IMR-90 (cell line): ENCODE measurements at places on chromosomes 11 and 22. TPM values are rescaled to one million over a fixed set of nuclear protein-coding genes. Genes with fewer than 3 reads are reported as not detected.
A peak's percentile ranks its signal among the peaks of the same experiment; 100 is the strongest.

DNA sequence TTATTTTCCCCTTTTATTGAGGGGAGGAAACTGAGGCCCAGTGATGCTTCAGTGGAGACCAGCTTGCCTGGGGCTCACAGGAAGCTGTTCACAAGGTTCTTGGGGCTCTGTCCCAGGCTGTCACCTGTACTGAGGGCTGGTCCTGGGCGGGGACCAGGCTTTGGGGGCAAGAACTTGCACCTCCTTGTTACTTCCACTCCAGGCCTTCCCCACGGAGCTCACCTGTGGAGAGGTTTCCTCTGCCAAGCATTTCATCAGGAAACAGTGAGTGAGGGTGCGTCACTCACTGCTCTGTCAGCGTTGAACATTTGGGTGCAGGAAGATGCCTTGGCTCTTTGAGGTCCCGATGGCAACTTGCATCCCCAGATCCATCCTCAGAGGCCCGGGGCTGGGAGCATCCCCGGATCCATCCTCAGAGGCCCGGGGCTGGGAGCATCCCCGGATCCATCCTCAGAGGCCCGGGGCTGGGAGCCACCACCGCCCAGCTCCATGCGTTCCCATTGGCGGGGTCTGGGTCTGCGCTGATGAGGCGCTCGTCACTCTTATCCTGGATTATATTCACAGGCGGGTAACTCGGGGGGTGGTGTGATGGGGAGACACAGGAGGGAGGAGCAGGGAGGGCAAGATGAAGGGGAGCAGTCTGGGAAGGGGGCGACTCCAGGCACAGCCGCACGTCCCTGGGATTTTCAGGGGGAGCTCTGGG, 1.4 kb upstream of the SMIM38 start:
- H3K36me3 ChIP-seq = no peaks in the 10 kb centered on the region
- no peak for DNase-seq
- H3K27me3 ChIP-seq = no peaks in the 10 kb centered on the region
- H3K27ac ChIP-seq = no peak overlapping the region

The CDKN1C gene
- total RNA-seq = 1.6 and 2.2 TPM in 2 replicates

DNA sequence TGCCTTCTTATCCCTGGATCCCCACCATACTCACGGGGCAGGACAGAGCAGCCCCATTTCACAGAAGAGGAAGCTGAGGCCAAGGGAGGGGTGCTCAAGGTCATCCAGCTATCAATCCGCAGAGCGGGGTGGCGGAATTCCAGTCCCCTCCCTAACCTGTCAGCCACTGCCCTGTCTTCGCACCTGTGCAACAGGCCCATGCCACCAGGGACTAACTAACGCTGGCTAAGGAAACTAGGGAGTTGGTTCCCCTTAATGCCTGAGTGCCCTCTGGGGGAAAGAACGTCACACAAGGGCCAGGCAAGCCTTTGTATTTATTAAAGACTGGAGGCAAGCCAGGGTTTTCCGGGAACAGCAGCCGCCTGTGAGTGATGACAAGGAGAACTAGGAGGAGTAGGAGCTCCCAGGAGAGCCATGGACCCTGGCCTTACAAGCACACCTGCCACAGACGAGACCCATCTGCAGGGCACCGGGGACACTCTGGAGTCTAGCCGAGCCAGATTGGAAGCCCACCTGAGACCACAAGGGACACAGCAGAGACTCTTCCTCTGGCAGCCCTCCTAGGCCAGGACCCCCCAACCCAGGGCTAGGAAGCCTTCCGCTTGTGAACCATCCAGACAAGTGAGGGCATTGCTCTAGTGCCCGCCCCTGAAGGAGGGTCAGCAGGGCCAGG, 64.4 kb downstream of the MYH9 start:
- peaks cover 91% of the 10 kb centered on the region for H3K36me3 ChIP-seq
- no peaks in the 10 kb centered on the region for H3K27me3 ChIP-seq
- peak overlapping the region; percentile 87 for H3K27ac ChIP-seq
- DNase-seq = peak; percentile 71
- H3K4me1 ChIP-seq = peaks cover 42% of the 10 kb centered on the region
- no peak overlapping the region for H3K4me3 ChIP-seq

The RCOR2 gene
- 0.56 and 0.90 TPM in 2 replicates for total RNA-seq

The HORMAD2 gene
- total RNA-seq = not detected in 2 replicates

The MOV10L1 gene
- total RNA-seq = 0.72 and 0.83 TPM in 2 replicates

- H3K27me3 ChIP-seq = peaks cover 17% of the 10 kb centered on the region
- H3K4me1 ChIP-seq = no peaks in the 10 kb centered on the region
- no peaks in the 10 kb centered on the region for H3K36me3 ChIP-seq
- no peak overlapping the region for H3K27ac ChIP-seq
Observed at GRCh38 chr11:19281041-19281440, 40.3 kb upstream of the E2F8 start.

The POTEH gene
- not detected in 2 replicates for total RNA-seq

The NUMA1 gene
- 56.7 and 61.7 TPM in 2 replicates for total RNA-seq

DNA sequence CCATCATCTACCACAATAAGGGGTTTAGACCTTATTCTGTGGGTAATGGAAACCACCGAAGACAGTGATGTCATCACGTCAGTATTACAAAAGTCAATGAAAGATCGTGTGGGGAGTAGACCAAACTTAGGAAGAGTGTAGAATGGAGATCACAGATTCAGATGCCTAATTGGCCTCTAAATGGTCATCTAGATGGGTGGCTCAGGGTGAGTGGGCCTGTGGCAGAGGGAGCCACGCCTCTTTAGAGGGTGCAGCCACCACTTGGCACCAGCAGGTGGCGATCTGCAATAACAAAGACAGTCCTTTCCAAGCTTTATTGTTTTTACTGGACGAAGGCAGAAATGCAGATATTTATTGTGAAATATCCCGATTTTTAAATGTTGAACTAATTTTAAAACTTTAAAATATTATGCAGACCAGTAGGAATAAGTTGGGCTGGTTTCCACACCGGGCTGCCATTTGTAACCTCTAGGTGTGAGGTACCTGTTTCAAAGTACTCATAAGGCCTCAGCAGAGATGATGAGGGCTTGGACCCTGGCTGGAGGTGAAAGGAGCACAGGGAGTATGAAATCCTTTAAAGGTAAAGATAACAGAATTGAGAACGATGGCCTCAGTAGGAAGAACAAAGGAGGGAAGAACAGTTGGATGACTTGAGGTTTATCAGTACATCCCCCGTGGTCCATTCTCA, 222.0 kb downstream of the DBX1 start:
- peak; percentile 54 for DNase-seq
- no peak overlapping the region for H3K27ac ChIP-seq
- no peak overlapping the region for H3K4me3 ChIP-seq
- no peaks in the 10 kb centered on the region for H3K27me3 ChIP-seq
- peaks cover 24% of the 10 kb centered on the region for H3K36me3 ChIP-seq
- H3K4me1 ChIP-seq = peaks cover 11% of the 10 kb centered on the region

The SNX32 gene
- 0.36 TPM in 1 of 2 replicates, not detected in the other for total RNA-seq

The PEX16 gene
- total RNA-seq = 15.3 and 17.9 TPM in 2 replicates

DNA sequence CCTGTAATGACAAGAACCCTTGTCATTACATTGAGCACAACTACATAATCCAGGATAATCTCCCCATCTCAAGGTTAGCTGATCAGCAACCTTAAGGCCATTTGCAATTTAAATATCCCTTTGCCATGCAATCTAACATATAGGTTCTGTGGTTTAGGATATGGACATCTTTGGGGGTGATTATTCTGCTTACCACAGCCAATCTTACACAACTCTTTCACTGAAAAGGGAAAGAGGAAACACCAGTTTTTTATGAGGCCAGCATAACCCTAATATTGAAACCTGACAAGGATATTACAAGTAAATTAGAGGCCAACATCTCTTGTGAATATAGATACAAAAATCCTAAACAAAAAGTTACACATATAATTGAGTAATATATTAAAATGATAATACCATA, 78.5 kb downstream of the CYP2R1 start:
- no peak for DNase-seq
- no peak overlapping the region for H3K27ac ChIP-seq
- no peaks in the 10 kb centered on the region for H3K4me1 ChIP-seq
- no peaks in the 10 kb centered on the region for H3K36me3 ChIP-seq

- no peak overlapping the region for H3K27ac ChIP-seq
- no peaks in the 10 kb centered on the region for H3K36me3 ChIP-seq
- no peaks in the 10 kb centered on the region for H3K27me3 ChIP-seq
- H3K4me3 ChIP-seq = no peak overlapping the region
- H3K4me1 ChIP-seq = no peaks in the 10 kb centered on the region
- no peak for DNase-seq
Observed at GRCh38 chr11:133541021-133541719, 8.9 kb upstream of the OPCML start.

DNA sequence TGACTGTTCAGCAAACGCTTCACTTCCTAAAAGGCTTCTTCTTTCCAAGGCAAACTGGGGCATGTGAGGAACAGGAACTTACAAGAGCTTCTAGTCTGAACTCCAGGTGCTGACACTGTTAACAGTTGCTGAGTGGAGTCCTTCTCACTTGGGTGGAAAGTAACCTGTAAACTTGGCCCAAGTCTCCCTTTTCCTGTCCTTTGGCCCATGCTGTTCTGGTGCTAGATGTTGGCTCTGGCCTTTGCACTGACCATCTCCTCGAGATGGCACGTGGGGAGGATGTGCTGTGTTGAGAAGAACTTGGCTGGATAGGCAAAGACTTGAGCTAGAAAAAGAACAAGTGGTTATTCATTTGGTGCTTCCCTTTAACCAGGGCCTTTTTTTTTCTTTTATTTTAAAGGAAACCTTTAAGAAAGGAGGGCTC, 53.6 kb downstream of the PTPRJ start:
- H3K4me1 ChIP-seq = peaks cover 10% of the 10 kb centered on the region
- no peak overlapping the region for H3K27ac ChIP-seq
- no peak overlapping the region for H3K4me3 ChIP-seq
- no peak for DNase-seq
- H3K27me3 ChIP-seq = no peaks in the 10 kb centered on the region

DNA sequence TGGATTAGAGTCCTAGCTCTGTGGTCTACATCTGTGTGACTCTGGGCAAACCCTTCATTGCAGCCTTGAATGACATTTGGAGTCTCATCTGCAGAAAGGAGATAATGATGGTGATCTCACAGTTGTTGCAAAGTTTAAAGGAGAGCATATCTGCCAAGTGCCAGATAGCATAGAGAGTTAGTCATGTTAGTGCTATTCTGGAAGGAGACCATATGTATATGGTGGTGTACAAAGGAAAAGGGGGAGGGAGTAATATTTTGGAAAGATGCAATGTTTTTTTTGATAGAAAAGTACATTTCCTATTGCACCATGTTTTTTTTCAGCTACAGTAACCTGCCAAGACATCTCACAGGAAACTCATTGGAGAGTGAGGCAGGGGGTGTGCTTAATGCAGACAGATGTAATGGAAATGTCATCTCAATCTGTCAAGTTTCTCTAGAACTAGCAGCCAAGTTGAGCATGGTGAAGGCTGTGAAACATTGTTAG, 92.1 kb upstream of the NARS2 start:
- no peak overlapping the region for H3K4me3 ChIP-seq
- H3K27ac ChIP-seq = no peak overlapping the region; the same call in 1 of the 2 replicates
- peaks cover 19% of the 10 kb centered on the region; the same call in 1 of the 2 replicates for H3K36me3 ChIP-seq
- peaks cover 11% of the 10 kb centered on the region for H3K4me1 ChIP-seq
- peak; percentile 84 for DNase-seq

The ATP5MG gene
- 71.1 and 219 TPM in 2 replicates for total RNA-seq

DNA sequence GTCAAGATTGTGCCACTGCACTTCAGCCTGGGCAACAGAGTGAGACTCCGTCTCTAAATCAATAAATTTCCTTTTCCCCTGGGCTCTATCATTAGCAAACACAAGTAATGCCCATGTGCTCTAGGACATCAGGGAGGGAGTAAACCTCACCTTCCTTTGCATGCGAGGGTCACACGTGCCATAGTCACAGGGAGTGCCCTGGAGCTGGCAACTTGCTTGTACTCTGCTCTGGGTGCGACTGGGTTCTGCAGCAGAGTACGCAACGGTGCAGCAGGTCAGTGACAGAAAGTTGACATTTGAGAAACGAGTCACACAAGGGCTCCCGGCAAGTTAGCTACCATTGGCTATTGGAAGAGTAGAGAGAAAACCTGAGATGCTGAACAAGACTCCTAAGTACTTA, 32.6 kb upstream of the CHKA start:
- no peak overlapping the region for H3K4me3 ChIP-seq
- no peaks in the 10 kb centered on the region for H3K4me1 ChIP-seq

DNA sequence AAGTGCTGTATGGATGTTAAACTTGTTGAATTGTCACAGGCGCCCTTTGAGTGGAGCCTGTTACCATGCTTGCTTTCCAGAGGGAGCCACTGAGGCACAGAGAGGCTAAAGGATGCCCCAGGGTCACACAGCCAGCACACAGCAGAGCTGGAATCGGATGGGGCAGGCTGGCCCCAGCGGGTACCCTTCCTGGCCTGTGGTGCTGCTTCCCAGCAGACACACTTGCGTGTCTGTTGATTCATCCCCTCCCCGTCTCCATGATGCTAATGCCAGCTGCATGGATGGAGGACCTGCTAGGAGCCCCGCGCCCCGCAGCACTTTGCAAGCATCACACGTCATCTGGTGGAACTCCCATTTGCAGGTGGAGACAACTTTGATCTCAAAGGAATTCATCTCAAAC, 52.4 kb upstream of the SHISAL1 start:
- H3K4me3 ChIP-seq = no peak overlapping the region
- H3K36me3 ChIP-seq = no peaks in the 10 kb centered on the region
- no peaks in the 10 kb centered on the region for H3K27me3 ChIP-seq
- no peak overlapping the region for H3K27ac ChIP-seq
- DNase-seq = no peak

GRCh38 chr11:46075928-46076327, 45.3 kb downstream of the PHF21A start:
- no peaks in the 10 kb centered on the region for H3K27me3 ChIP-seq
- no peak overlapping the region for H3K4me3 ChIP-seq
- peaks cover 4% of the 10 kb centered on the region; the same call in 1 of the 2 replicates for H3K36me3 ChIP-seq
- H3K4me1 ChIP-seq = no peaks in the 10 kb centered on the region

GRCh38 chr22:27580311-27580897, 221.2 kb downstream of the MN1 start:
- no peak overlapping the region for H3K27ac ChIP-seq
- no peaks in the 10 kb centered on the region for H3K36me3 ChIP-seq
- peaks cover 42% of the 10 kb centered on the region for H3K27me3 ChIP-seq
- H3K4me1 ChIP-seq = no peaks in the 10 kb centered on the region; the same call in 1 of the 2 replicates
- no peak for DNase-seq
- no peak overlapping the region for H3K4me3 ChIP-seq

GRCh38 chr11:2898366-2899079, 12.9 kb upstream of the CDKN1C start:
- peak overlapping the region; percentile 75 for H3K27ac ChIP-seq
- peak; percentile 94 for DNase-seq
- H3K4me3 ChIP-seq = no peak overlapping the region
- no peaks in the 10 kb centered on the region for H3K27me3 ChIP-seq
- H3K4me1 ChIP-seq = peaks cover 26% of the 10 kb centered on the region

DNA sequence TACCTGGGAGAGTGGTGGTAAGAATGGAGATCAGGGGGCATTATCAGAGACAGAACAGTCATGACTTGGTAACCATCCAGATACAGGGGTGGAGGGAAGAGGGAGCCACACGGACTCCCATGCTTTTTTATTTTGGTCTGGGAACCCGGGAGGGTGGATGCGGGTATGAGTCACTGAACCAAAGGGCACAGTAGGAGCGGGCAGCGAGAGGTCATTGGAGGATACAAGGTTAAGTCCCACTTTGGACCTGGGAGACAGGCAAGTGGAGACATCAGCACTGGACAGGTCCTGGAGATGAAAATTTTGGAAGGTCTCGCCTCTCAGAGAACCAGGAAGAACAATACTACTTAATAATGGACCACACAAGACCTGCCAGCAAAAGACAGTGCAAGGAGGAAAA, 6.7 kb downstream of the HDHD5 start:
- no peak for DNase-seq
- no peak overlapping the region for H3K27ac ChIP-seq
- no peaks in the 10 kb centered on the region for H3K27me3 ChIP-seq
- no peak overlapping the region for H3K4me3 ChIP-seq
- H3K36me3 ChIP-seq = peaks cover 9% of the 10 kb centered on the region; the same call in 1 of the 2 replicates
- H3K4me1 ChIP-seq = no peaks in the 10 kb centered on the region
